ENCODE measurements at places on chromosomes 5 and 9.

DNA sequence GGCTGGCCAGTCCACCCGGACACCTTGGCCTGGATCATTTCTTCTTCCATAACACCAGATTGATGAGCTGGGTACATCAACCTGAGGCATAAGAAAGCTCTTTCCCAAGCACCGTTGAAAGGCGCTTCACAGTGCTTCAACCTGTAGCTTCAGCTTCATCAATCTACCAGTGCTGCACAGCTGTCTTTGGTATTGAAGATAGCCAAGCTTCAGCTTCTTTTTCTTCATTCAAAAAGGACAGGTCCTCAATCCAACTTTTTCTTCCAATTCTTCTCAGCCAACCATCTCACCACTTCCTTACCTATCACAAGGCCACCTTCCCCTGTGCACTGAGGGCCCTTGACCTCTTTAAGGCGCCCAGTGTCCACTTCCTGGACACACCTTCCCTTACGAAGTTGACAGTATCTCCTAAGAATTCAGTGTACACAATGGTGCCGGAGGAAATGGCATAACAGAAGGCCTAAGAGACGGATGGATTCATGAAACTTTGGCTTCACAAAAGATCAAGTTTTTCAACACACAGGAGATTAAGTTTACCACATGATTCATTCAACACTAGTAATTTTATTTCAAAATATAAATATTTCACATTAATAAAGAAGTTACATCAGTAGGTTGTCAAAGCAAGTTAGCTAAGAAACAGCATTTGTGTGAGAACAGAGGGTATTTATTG is 1.4 kb upstream of the CTNNAL1 start:
- no peak for DNase-seq

DNA sequence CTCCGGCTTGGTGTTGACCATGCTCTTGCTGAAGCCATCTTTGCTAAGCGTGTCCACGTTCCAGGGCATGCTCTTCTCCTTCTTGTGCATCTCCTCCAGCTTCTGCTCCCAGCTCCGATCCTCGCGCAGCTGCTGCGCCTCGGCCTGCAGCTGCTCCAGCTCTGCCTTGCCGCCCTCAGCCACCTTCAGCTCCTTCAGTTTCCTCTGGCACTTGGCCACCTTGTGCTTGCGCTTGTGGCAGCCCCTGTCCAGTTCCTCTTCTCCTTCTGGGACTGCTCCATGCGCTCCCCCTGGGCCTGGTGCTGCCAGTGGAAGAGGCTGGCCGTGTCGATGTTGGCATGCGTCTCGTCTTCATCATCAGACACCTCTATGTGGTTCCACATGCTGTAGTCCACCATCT is 128.3 kb upstream of the CLINT1 start:
- DNase-seq: no peak

GRCh38 chr5:31153521-31153920 is 40.0 kb upstream of the CDH6 start:
- no peak for DNase-seq

- DNase-seq: no peak
These were observed 2.0 kb upstream of the RXFP3 start for GRCh38 chr5:33934176-33934575.
